Fibroblast of skin of left quadriceps (primary cell): ENCODE measurements at places on chromosomes 11 and 22.
A peak's percentile ranks its signal among the peaks of the same experiment; 100 is the strongest.

GRCh38 chr11:46846510-46846830, 390 bp upstream of the CKAP5 start:
- DNase-seq = no peak

GRCh38 chr11:32151027-32151426, 60.2 kb downstream of the RCN1 start:
- no peak for DNase-seq

DNA sequence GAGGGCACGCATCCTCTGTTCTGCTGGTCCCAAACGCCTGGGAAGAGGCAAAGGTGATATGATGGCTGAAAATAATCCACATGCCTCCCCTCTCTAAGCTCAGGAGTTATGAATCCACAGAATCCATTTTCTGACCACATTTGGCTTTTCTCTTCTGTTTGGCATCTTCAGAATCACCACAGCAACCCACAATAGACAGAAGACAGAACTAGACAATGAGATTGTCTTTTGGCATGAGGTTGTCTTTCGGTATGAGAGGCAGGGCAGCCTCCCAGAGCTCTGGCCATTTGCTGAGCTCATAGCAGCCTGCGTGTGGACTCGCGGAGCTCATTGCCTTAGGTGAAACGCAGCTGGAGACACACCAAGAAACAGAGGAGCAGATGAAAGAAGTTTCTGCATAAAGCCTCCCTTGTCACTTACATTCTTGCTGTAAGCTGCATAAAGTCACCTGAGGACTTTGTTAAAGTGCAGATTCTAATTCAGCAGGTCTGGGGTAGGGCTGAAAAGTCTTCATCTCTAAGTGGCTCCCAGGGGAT, 868.0 kb downstream of the NTM start:
- DNase-seq = no peak

GRCh38 chr11:103920933-103921332, 115.5 kb upstream of the DDI1 start:
- DNase-seq = no peak

GRCh38 chr11:132072044-132072857, 701.8 kb downstream of the NTM start:
- DNase-seq = peak; percentile 99

DNA sequence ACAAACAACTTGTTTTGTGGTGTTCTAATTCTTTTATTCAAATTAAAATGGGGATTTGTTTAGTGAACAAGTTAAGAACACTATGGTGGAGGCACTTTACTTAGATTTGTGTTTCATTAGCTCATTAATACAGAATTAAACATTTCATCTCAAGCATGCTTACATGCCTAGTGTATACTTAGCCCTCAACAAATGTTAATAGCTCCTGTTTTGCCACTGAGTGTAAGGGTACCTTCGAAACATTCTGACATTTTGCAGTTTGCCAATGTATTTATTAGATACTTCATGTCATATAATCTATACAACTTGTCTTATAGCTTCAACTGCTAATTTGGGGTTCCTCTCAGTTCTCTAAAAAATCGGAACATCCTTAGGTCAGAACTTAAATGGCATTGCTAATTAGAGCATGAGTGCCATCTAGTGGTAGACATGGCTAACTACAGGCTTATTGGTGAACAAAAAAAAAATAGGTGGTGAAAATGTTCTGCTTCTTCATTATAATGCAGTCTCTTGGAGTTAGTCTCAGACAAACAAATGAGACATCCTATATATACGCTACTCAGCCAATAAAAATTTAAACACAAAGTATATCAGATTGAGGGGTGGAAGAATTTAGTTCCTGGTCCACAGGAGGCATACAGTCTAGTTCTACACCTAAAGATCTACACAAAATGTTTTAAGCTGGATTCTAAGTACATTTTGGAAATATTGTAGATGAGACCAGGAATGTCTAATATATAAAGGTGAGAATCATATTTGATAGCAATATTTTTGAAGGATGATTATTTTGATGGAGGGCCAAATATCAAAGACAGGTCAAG, 4.9 kb upstream of the CNTN5 start:
- DNase-seq = peak; percentile 9

- no peak for DNase-seq
Observed at GRCh38 chr11:102202972-102203371, 92.7 kb downstream of the YAP1 start.

DNA sequence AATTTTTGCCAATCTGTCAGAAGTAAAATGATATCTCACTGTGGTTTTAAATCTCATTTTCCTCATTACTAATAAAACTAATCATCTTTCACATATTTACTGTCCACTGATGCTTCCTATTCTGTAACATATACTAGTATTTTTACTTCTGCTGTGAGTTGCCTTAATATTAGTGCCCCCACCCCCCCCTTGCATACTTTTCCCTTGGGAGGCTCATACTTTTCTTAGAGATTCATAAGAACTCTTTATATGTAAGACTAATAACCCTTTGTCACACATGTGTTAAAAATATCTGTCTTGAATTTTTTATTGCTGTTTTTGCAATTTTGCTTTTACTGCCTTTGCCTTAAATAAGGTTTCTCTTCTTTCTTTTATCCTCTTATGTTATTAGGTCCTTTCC, 87.2 kb downstream of the PHF21A start:
- DNase-seq = no peak

- peak; percentile 77 for DNase-seq
Observed at GRCh38 chr11:18383388-18384156, 10.8 kb upstream of the LDHA start.

GRCh38 chr22:44520465-44521094, 22.5 kb upstream of the RTL6 start:
- no peak for DNase-seq

GRCh38 chr22:46364341-46365165, 29.0 kb downstream of the TRMU start:
- no peak for DNase-seq

GRCh38 chr22:36234213-36234612, 5.1 kb downstream of the APOL2 start:
- DNase-seq = no peak
